Mesenchymal stem cell (in vitro differentiated cells and primary cell): ENCODE measurements at places on chromosomes 12 and 14.

DNA sequence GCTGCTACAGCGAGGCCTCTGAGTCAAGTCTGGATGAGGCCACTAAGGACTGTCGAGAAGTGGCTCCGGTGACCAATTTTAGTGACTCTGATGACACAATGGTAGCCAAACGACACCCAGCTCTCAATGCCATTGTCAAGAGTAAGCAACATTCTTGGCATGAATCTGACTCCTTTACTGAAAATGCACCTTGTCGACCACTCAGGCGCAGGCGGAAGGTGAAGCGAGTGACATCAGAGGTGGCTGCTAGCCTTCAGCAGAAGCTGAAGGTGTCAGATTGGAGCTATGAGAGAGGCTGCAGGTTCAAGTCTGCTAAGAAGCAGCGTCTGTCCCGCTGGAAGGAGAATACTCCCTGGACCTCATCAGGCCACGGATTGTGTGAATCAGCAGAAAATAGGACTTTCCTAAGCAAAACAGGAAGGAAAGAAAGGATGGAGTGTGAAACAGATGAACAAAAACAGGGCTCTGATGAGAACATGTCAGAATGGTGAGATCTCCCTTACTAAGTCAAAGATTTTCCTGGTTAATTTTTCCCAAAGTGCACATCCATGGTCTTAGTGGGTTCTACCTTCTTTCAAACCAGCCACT, 2.9 kb downstream of the GPATCH2L start:
- peaks cover 9% of the 10 kb centered on the region for H3K36me3 ChIP-seq
- H3K27me3 ChIP-seq = peaks cover under 1% of the 10 kb centered on the region
- peaks cover 6% of the 10 kb centered on the region for H3K4me1 ChIP-seq
- no peak overlapping the region for H3K4me3 ChIP-seq
- no peak overlapping the region for H3K27ac ChIP-seq

- H3K36me3 ChIP-seq = no peaks in the 10 kb centered on the region
- H3K4me3 ChIP-seq = no peak overlapping the region
- H3K4me1 ChIP-seq = no peaks in the 10 kb centered on the region
- DNase-seq = no peak
Measured at GRCh38 chr12:95995238-95996031, 709 bp downstream of the HAL start.

DNA sequence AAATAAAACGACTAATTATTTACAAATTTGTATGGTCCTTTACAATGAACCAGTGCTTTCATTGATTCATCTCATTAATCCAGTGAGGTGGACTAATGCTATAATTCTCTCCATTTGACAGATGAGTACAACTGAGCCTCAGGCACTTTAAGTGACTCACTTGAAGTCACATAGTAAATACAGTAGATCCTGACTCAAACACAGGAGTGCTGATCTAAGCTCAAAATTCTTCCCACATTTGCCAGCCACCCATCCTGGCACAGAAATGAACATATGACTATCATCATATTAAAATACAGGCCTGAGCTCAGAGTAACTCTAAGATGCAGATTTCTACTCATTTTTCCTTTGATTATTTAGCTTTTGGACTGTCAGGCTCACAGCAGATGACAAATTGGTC, 30.6 kb downstream of the SLC16A7 start:
- no peaks in the 10 kb centered on the region for H3K36me3 ChIP-seq
- H3K27ac ChIP-seq = no peak overlapping the region
- DNase-seq = peak; percentile 29

DNA sequence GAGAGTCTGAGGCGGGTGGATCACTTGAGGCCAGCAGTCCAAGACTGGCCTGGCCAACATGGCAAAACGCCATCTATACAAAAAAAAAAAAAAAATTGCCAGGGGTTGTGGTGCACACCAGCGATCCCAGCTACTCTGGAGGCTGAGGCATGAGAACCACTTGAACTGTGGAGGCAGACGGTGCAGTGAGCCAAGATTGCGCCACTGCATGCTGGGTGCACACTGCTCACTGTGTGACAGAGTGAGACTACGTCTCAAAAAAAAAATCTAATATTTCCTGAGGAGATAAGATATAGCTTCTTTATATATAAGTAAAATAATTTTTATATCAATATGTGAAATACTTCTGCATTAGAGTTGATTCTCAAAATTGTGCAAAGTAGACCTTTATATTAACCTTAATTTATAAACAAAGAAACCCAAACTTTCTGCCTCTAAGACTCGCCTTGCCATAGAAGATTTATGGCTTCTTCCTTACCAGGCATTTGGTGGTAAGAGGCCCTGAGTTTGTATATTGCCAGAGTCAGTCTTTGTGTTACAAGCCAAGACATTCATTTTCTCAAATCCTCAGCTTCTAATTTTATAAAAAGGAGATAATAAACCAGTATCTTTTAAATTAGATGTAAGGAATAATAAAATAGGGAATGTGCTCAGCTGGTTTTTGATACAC, 1226.7 kb downstream of the FLRT2 start:
- H3K27ac ChIP-seq = no peak overlapping the region
- peak; percentile 22 for DNase-seq
- H3K27me3 ChIP-seq = no peaks in the 10 kb centered on the region
- no peak overlapping the region for H3K4me3 ChIP-seq

DNA sequence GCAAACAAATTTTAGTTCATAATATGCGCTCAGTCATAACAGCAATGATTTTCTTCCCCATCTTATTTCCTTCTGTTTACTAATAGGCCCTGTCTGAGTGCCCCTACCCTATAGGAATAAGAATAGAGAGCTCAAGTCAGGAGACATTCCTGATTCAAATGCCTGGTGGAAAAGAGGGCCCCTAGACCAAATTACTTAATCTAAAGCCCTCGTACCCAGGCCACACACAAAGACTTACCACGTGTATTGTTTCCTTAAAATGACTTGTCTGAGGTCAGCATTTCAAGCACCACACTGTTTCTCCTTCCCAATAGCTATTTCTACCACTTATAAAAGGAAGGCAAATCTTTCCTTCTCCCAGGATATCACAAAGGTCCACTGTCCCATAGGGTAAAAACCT, 314.9 kb upstream of the TMTC1 start:
- H3K27me3 ChIP-seq = no peaks in the 10 kb centered on the region
- H3K4me3 ChIP-seq = no peak overlapping the region
- DNase-seq = no peak
- H3K4me1 ChIP-seq = no peaks in the 10 kb centered on the region

- no peak for DNase-seq
- no peaks in the 10 kb centered on the region for H3K36me3 ChIP-seq
- H3K27ac ChIP-seq = no peak overlapping the region
- peaks cover 11% of the 10 kb centered on the region for H3K27me3 ChIP-seq
- H3K4me1 ChIP-seq = peaks cover 20% of the 10 kb centered on the region
Measured at GRCh38 chr12:2299206-2299605, 246.4 kb downstream of the CACNA1C start.

DNA sequence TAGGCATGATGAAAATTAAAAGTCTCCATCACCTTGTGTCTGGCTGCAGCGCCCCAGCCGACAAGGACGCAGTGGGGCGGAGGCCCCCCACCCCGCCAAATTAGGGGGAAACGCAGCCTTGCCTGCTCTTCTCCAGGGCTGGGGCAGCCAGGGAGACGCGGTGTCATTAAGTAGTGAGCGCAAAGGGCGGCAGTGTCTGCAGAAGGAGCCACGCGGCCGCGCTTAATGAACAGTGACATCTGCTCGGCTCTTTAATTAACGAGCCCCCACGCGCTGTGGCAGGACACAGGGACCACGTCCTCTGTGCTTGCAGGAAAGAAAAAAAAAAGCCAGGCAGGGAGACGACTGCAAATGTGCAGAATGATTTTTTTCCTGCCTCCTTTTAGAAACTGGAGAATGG, 93.4 kb upstream of the NCOR2 start:
- no peak overlapping the region for H3K4me3 ChIP-seq
- H3K36me3 ChIP-seq = no peaks in the 10 kb centered on the region
- H3K4me1 ChIP-seq = peaks cover 25% of the 10 kb centered on the region
- no peak for DNase-seq

DNA sequence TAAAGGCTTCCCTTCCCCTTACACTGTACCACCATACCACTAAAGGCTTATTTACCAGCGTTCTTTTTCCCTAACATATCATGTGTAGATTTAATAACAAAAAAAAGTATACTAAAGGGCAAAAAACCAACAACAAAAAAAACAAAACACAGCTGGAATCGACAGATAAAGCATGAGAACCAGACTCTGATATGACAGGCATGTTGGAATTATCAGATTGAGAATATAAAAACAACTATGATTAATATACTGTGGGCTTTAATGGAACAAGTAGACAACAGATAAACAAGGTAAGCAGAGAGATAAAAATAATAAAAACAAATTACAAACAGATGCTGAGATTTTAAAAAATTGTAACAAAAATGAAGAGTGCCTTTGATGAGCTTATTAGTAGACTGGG, 754.1 kb upstream of the MDGA2 start:
- no peak overlapping the region for H3K27ac ChIP-seq
- no peaks in the 10 kb centered on the region for H3K4me1 ChIP-seq
- no peak overlapping the region for H3K4me3 ChIP-seq
- no peak for DNase-seq

GRCh38 chr12:12445165-12445881, 88.4 kb downstream of the BORCS5 start:
- peaks cover 4% of the 10 kb centered on the region for H3K4me1 ChIP-seq
- H3K27me3 ChIP-seq = no peaks in the 10 kb centered on the region
- DNase-seq = no peak
- no peak overlapping the region for H3K4me3 ChIP-seq

DNA sequence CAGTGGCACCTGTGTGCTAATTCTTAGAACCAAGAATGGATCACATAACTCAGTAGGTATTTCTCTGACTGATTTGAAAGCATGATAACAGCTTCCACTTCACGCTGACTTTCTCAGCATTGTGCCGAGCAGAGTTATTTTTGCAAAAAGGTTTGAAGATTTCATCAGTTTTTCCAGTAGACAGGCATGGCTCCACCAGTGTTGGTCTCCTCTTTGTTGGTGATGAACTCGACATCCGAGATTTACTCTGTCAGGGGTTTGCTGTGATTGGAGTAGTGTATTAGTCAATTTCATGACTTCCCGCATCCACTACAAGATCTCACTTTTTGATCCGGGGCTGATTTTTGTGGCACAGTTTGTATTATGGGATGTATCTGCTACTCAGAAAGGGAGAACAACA, 85.3 kb downstream of the PRKCH start:
- H3K36me3 ChIP-seq = no peaks in the 10 kb centered on the region
- no peak overlapping the region for H3K27ac ChIP-seq

DNA sequence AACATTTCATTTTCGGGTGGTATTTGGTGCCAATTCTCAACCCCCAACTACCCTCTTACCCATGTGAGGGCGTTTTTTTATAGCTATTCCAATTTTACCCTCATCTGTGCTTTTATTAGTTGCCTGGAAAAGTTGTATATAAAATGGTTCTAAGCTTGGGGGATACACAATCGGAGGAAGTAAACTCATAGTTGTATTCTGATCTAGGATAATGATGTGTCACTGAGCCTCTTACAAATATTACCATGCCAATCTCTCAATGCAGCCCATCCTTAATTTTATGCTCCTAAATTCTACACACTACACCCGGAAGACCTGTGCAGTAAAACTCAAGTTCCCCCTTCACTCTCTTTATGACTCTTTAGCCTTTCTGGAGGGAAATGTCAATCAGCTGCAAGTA, 1206.5 kb upstream of the FLRT2 start:
- no peaks in the 10 kb centered on the region for H3K36me3 ChIP-seq
- no peak for DNase-seq
- no peaks in the 10 kb centered on the region for H3K4me1 ChIP-seq
- H3K27ac ChIP-seq = no peak overlapping the region
- no peaks in the 10 kb centered on the region for H3K27me3 ChIP-seq
